ENCODE measurements at places on chromosomes 13 and 19. TPM values are rescaled to one million over a fixed set of nuclear protein-coding genes. Genes with fewer than 3 reads are reported as not detected.

DNA sequence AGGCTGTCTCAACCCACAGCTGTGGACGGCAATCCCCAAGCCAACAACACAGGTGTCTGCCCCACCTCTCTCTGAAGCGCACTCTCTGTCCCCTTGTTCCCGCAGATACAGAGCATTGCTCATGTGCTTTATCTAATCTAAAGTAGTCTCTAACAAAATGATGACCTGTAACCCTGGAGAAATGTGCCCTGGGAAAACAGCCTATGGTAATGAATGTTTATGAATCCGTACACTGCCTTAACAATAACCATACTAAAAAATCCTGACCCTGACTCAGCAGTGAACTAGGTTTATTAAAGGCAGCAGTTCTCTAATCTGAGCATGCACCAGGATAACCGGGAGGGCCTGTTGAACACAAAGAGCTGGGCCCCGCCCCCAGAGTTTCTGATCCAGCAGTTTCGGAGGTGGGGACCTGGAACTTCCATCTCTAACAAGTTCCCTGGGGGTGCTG is 50.7 kb upstream of the SLC15A1 start:
- no peaks in the 10 kb centered on the region for H3K4me1 ChIP-seq
- no peak overlapping the region for H3K4me3 ChIP-seq
- H3K27ac ChIP-seq, result no peak overlapping the region
- no peaks in the 10 kb centered on the region for H3K27me3 ChIP-seq

GRCh38 chr13:32007494-32007893 is 24.1 kb upstream of the FRY start:
- no peak overlapping the region for H3K27ac ChIP-seq
- H3K4me1 ChIP-seq, result peaks cover 5% of the 10 kb centered on the region
- no peaks in the 10 kb centered on the region for H3K27me3 ChIP-seq
- H3K36me3 ChIP-seq, result no peaks in the 10 kb centered on the region
- DNase-seq, result no peak

DNA sequence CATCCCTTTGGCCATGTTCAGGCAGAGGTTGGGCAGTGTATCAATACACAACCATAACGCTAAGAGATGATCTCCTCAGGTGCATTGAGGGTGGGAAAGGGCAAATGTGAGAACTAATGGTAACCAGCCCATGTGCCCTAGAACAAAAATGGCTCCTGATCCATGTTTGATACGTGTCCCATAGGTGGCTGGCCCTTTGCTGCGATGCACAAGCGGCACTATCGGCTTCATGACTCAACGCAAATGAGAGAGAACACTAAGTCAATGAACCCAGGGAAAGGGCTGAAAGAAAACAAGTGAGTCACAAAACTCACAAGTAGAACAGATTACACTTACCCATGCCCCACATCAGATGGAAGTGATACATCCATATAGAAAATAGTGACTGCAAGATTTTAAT is 201.7 kb downstream of the ABCC4 start:
- H3K36me3 ChIP-seq, result no peaks in the 10 kb centered on the region
- no peak overlapping the region for H3K4me3 ChIP-seq
- H3K27me3 ChIP-seq, result no peaks in the 10 kb centered on the region
- H3K27ac ChIP-seq, result no peak overlapping the region
- H3K4me1 ChIP-seq, result no peaks in the 10 kb centered on the region

DNA sequence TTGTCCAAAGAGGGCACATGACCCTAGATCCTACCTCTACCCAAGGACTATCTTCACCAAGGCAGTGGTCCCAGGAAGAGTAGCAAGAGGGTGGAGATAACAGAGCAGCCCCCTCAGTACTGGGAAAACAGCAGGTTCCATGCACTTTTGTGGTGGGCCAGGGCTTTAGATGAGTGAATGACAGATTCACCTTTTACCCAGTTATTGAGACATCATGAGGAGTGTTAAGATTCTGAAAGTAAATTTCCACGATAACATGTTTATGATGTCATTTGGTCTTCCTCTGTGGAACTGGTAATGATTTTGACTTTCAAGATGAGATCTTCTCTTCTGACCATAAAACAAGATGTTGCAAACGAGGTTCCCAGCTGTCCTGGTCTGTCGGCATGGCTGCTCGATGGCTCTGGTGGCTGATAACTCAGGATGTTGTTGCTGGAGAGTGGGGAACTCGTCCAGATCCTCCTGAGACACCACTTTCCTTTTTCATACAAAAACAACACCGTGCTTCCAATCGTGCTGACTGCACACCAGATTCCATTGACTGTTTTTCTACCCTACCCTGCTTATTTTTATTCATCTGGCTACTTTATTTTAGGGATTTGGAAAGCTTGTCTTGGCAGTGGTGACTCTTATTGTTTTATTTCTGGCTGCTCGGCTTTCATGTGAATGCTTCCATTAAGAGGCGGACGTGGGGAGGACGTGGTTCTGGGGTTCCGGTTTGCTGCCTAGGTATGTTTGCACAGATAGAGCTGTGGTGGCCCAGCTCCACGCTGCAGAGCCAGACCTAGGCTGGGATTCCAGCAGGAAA is 88.5 kb downstream of the LRCH1 start:
- DNase-seq, result no peak
- peaks cover 41% of the 10 kb centered on the region for H3K4me1 ChIP-seq
- no peaks in the 10 kb centered on the region for H3K27me3 ChIP-seq
- H3K27ac ChIP-seq, result peak overlapping the region; percentile 41
- H3K4me3 ChIP-seq, result peak overlapping the region; percentile 14

IGFL3 gene
- not detected for polyA plus RNA-seq

DNA sequence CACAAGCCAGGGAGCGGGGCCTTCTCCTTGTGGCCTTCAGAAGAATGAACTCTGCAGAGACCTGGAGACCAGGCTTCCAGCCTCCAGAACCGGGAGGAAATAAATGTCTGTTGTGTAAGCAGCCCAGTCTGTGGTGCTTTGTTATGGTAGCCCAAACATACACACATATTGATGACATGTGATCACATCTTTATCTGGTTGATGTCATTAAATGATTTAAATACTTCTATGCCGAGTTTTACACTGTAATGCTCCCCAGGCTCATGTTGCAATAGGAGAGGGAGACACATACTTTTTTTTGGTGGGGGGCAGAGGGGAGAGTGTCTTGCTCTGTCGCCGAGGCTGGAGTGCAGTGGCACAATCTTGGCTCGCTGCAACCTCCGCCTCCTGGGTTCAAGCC is 188.0 kb upstream of the IRS2 start:
- no peaks in the 10 kb centered on the region for H3K4me1 ChIP-seq
- no peak overlapping the region for H3K27ac ChIP-seq
- H3K36me3 ChIP-seq, result no peaks in the 10 kb centered on the region
- H3K4me3 ChIP-seq, result no peak overlapping the region

Data from stomach (tissue), 19 donors.